ENCODE measurements at places on chromosomes 2 and 18.

DNA sequence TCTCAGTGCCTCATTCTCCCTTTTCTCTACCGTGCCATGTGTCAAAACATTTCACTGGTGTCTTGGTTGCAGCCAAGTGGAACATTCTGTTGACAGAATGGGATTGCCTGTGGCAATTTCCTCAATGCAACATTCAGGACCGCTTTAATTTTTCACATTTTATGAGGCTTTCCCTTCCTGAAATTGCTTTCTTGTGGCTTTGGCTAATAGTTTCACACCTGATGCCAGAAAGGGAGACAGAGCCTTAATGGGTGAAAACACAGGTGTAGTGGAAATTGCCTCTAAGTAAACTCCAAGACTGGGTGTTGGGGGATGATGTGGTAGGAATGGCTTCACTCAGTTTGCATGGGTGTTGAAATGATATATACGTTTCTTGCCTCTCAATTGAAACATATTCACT is 278.3 kb downstream of the TSN start:
- DNase-seq: no peak

- DNase-seq: no peak
Observed at GRCh38 chr2:189086710-189087109, 92.9 kb downstream of the COL5A2 start.

GRCh38 chr18:63903851-63904570 is 3.7 kb upstream of the SERPINB10 start:
- DNase-seq: no peak

GRCh38 chr2:71721362-71721665 is 268.0 kb downstream of the DYSF start:
- no peak for DNase-seq

DNA sequence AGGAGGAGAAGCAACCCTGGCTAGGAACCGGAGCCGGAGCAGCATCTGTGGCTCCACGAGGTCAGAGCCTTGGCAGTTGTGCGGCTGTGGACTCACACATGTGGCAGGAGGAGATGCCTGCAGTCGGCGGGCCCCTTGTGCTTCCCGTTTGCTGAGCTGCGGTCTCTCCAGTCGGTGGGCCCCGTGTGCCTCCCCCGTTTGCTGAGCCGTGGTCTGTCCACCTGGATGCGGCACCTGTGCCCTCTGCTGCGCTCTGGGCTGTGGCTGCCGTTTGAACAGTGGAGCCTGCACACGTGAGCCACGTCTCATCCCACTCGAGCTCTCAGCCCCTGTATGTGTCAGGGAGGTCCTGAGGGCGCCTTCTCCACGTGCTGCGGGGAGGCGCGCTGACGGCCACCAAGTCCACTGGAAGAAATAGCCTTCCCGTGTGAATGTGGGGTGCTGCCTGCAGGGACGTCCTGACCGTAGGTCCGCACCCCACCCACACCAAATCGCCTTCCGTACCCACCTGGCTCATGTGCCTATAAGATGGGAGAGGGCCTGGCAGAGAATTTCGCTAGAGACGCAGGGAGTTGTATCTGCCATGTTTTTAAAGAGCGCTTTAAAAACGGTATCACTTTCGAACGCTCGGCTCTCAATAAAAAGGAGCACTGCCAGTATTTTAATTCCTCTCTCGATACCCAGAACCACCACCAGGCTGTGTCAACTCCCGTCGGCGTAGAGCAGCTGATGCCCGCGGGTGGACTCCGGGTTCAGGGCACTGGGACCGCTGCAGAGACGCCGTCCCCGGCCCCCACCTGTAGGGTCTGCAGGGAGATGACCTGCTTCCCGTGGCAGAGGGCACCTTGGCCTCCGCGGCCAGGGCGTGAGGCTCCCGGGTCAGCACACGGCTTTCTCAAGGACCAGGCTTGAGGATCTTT is 117.0 kb downstream of the NFATC1 start:
- peak; percentile 24 for DNase-seq

- DNase-seq: no peak
Observed at GRCh38 chr2:232854082-232854481, 16.0 kb upstream of the SNORC start.

DNA sequence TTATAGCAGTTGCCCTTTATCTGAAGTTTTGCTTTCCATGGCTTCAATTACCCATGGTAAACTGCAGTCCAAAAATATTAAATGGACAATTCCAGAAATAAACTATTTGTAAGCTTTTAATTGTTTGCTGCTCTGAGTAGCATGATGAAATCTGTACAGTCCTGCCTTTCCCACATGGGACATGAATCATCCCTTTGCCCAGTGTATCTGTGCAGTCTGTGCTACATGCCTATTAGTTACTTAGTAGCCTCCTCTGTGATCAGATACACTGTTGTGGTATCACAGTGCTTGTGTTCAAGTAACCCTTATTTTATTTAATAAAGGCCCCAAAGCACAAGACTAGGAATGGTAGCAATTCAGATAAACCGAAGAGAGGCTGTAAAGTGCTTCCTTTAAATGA is 810.6 kb upstream of the PIK3C3 start:
- DNase-seq: no peak

GRCh38 chr2:177161741-177162460 is 50.7 kb upstream of the HNRNPA3 start:
- DNase-seq: no peak

DNA sequence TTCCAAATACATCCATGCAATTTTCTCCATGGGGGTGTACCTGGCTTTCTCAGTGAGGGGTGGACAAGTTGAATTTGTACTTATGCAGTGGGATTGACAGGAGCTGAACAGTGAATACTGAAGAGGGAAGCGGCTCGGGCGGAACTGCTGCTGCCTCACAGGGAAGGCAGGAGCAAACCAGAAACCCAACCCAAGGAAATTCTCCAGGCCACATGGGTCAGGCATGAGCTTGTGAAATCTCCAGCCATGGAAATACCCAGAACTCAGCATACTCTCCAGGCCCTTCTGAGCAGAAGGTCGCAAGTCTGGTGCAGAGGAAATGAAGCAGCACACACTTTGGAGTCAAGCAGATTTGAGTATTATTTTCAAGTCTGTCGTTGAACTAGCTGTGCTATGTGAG is 26.5 kb upstream of the INO80C start:
- DNase-seq: no peak

DNA sequence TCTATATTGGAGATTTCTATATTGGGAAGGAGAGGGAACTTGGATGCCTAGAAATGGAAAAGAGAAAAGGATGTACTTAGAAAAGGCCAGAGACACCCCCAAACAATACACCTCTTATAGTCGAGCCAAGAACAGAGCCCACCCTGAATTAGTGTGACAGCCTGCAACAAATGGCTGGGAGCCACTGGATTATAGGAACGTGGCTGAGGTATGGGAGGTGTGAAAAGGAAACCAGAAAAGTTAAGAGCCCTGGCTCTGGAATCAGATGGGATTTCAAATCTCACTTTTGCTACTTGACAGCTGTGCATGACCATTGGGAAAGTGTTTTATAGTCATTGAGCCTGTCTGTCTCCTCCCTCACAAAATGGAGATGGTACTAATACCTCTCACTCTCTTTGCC is 394.0 kb downstream of the ZNF521 start:
- no peak for DNase-seq

DNA sequence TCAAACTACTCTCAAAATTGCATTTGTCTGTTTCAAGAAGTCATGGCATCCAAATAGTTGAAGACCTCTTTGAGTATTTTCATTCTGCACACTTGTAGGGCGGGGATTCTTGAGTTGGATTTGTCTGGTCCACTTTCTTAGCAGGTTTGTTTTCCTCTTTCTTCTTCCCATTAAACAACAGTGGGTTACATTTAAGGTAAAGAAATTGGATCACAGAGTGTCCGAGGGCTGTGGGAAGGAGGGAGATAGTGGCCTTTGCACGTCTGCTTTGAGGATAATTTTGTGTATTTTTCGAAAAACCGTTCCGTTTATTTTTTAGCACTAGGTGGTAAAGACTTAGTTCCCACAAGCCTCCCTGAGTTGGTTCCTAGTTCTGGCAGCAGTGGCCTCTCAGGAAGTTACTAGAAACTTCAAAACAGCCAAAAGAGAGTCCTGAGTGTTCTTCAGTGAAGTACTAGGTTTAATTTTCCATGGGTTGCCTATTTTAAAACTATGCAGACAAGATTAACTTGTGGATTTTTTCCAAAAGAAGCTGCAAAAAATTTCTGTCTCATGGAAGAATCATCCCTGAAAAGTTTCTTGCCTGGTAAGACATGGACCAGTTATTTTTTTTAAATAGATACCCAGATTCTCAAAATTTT is 107.9 kb downstream of the CDC42EP3 start:
- no peak for DNase-seq

DNA sequence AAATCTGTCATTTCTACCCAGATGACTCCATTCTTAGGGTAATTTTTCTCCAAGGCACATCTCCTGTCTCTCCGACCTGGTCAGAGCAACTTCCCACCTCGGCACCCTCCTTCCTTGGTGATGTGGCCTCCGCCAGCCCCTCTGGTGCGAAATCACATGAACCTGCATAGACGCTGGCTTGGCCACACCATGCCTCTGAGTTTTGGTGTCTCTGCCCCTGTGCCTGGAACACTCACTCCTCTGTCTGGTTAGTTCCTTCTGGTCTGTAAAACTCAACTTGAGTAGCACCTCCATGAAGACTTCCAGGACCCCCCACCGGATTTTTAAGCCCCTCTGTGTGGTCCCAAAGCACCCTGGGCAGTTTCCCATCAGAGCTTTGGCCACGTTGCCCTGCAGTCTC is 83.2 kb upstream of the OTOS start:
- DNase-seq: no peak

DNA sequence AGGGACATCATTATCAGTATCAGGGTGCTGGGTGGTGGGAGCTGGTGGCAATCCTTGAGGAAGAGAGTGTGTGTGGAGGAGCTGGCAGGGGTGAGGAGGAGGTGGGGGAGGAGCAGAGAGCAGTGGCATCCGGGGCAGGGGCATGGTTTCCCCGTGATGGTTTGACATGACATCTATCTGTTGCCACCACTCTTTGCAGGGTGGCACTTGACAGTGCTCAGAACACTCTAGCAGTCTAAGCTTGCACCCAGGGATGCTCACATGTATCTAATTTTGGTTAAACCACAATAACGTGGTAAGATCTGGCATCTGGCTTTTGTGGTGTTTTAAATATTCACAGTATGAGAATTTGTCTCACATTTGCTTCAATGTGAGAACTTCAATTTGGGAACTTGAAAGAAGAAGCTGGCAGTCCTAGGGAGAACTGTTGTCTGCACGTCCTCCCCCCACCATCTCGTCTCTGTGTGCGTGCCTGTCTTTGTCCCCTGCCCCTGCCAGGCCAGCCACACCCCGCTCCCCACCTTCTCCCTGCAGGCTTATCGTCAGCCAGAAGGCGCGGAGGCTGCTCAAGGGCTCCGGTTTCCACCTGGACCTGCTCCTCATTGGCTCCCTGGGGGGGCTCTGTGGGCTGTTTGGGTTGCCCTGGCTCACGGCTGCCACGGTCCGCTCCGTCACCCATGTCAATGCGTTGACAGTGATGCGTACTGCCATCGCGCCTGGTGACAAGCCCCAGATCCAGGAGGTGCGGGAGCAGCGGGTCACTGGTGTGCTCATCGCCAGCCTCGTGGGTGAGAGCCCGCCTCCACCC is 11.7 kb downstream of the SLC4A3 start:
- no peak for DNase-seq

- no peak for DNase-seq
Observed at GRCh38 chr18:39666541-39666940, 2100.9 kb upstream of the CELF4 start.

DNA sequence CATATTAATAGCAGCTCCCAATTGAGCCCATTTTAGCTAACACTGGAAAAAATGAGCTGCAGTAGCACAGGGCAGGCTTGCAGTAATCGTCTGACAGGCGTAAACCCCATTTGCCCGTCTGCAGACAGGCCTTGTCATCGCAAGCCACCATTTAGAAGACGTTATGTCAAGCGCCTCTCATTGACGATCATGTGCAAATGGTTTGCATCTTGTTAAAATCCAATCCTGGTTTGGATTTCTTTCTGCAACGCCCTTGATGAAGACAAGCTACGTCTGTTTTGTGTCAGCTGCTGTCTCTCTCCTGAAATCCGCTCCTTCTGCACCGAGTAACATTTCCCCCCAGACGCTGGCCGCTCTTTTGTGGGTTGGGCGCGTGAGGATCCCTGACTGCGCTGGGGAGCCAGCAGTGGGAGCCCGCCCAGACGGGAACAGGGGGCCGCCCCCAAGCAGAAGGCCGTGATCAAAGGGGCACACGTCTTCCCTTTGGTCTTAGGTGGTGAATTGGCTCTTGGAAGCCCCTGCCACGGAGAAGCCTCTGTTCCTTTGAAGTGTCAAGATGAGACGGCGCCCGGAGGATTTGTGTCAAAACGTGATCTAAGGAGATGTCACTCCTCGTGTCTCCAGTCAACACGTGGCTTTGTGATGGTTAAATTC is 84.2 kb upstream of the GPC1 start:
- no peak for DNase-seq

DNA sequence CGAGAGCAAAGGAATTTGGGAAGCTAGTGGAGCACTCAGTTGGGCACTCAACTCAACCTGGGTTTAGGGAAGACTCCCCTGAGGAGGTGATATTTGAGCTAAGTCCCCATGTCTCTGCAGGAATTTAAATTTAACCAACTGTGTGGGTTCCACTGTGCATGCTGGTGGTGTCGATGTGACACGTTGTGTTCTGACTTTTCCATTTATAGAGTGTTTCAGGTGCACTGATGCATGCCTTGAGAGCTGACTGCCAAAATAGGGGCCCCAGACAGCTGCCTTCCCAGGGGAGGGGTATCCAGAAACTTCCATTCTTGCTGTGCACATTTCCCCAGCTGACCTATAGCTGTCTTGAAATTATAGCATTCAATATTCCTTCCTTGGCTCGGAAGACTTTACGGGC is 63.7 kb upstream of the BCL2L11 start:
- no peak for DNase-seq

DNA sequence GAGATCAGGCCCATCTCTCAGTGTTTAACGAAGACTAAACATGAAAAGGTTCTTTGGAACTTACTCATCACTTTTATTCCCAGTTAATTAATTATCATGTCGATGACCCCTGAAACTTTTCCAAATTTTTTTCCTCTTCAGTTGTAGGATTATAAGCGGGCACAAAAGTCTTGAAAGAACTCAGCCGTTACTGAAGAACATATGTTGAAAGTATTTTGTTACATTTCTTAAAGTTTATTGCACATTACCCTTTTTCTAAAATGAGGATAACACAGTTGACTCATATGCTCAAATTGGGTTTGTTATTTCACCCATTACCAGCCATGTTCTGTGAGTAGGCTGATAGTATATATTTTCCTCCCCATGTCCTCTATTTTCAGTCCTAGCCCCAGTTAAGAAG is 75.9 kb upstream of the COL3A1 start:
- DNase-seq: no peak

Data from activated CD4-positive, CD25-positive, alpha-beta regulatory T cell treated with anti-CD3 and anti-CD28 coated beads, Interleukin-2, amount 50 U/mL, for 72 hours (primary cell).